Regular cardiac myocyte (primary cell): ENCODE measurements at places on chromosomes 5 and 9. TPM values are rescaled to one million over a fixed set of nuclear protein-coding genes. Genes with fewer than 3 reads are reported as not detected.

Gene DMGDH
- 0.58 and 3.7 TPM in 2 replicates for total RNA-seq

Gene PTGS1
- total RNA-seq, result 47.2 and 71.3 TPM in 2 replicates

Gene PCDHGA6
- 1.5 and 3.1 TPM in 2 replicates for total RNA-seq

Gene GEMIN5
- 14.4 and 28.4 TPM in 2 replicates for total RNA-seq

Gene CBY3
- not detected in 2 replicates for total RNA-seq

Gene HSPA4
- total RNA-seq, result 150 and 213 TPM in 2 replicates

Gene RETREG1
- total RNA-seq, result 0.38 and 1.4 TPM in 2 replicates

Gene DMRT2
- under 0.01 TPM in 1 of 2 replicates, not detected in the other for total RNA-seq

Gene TENT4A
- total RNA-seq, result 8.5 and 18.4 TPM in 2 replicates

Gene ITK
- total RNA-seq, result under 0.01 TPM in 1 of 2 replicates, not detected in the other

Gene FAM170A
- total RNA-seq, result not detected in 2 replicates

Gene SOHLH1
- not detected in 2 replicates for total RNA-seq

Gene PDE6A
- total RNA-seq, result not detected in 2 replicates

Gene FAM221B
- total RNA-seq, result not detected in 2 replicates

Gene BTNL9
- total RNA-seq, result not detected in 2 replicates

Gene ZNF474
- 0.28 TPM in 1 of 2 replicates, not detected in the other for total RNA-seq

Gene BNC2
- 13.0 and 18.9 TPM in 2 replicates for total RNA-seq

Gene ZNF366
- total RNA-seq, result under 0.01 TPM in 2 replicates

Gene TMEM215
- total RNA-seq, result not detected in 2 replicates

Gene HMCN2
- total RNA-seq, result under 0.01 TPM in 1 of 2 replicates, not detected in the other

Gene OBP2B
- not detected in 2 replicates for total RNA-seq

Gene SPINK4
- not detected in 2 replicates for total RNA-seq

Gene C8G
- total RNA-seq, result 0.19 TPM in 1 of 2 replicates, not detected in the other

Gene FAM53C
- total RNA-seq, result 22.8 and 25.9 TPM in 2 replicates

Gene DIPK1B
- total RNA-seq, result 8.1 and 12.1 TPM in 2 replicates

Gene PBX3
- 16.6 and 16.7 TPM in 2 replicates for total RNA-seq

Gene UAP1L1
- total RNA-seq, result 5.9 and 16.1 TPM in 2 replicates

Gene BSPRY
- total RNA-seq, result not detected in 2 replicates
